ENCODE measurements at places on chromosomes 6 and 20. TPM values are rescaled to one million over a fixed set of nuclear protein-coding genes. Genes with fewer than 3 reads are reported as not detected.

The IMPG1 gene
- total RNA-seq = not detected

The ENPP1 gene
- 8.1 TPM for total RNA-seq

The STX11 gene
- total RNA-seq = 11.3 TPM

The KCNQ5 gene
- total RNA-seq = not detected

The ABHD12 gene
- 30.2 TPM for total RNA-seq

The OR11A1 gene
- not detected for total RNA-seq

The FILIP1 gene
- total RNA-seq = 6.5 TPM

The ANKEF1 gene
- total RNA-seq = 2.8 TPM

The PTK6 gene
- total RNA-seq = not detected

The KCNK16 gene
- total RNA-seq = not detected

The FANCE gene
- total RNA-seq = 8.5 TPM

The OLIG3 gene
- total RNA-seq = not detected

The ABT1 gene
- 18.2 TPM for total RNA-seq

The GCM1 gene
- not detected for total RNA-seq

The BNIP5 gene
- total RNA-seq = not detected

The ULBP3 gene
- total RNA-seq = 19.4 TPM

All from thoracic aorta endothelial cell (primary cell).